NCI-H524 treated with DMSO at 0.1 percent for 48 hours (cell line): ENCODE measurements at places on chromosomes 3 and 15.

DNA sequence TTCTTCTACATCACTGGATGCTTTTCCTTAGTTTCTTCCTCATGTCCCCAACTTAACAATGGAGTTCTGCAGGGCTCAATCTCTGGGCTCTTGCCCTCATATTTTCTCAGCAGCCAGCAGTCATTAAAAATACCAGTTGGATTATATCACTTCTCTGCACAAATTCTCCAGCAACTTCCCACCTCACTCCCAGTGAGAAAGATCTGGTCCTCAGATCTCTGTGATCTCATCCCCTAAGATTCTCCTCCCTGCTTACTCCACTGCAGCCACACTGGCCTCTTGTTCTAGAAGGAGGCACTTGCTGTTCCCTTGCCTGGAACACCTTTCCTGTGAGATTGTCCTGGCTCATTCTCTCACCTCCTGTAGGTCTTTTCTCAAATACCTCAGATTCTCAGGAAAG is 6.1 kb downstream of the ERICH6 start:
- DNase-seq: no peak

DNA sequence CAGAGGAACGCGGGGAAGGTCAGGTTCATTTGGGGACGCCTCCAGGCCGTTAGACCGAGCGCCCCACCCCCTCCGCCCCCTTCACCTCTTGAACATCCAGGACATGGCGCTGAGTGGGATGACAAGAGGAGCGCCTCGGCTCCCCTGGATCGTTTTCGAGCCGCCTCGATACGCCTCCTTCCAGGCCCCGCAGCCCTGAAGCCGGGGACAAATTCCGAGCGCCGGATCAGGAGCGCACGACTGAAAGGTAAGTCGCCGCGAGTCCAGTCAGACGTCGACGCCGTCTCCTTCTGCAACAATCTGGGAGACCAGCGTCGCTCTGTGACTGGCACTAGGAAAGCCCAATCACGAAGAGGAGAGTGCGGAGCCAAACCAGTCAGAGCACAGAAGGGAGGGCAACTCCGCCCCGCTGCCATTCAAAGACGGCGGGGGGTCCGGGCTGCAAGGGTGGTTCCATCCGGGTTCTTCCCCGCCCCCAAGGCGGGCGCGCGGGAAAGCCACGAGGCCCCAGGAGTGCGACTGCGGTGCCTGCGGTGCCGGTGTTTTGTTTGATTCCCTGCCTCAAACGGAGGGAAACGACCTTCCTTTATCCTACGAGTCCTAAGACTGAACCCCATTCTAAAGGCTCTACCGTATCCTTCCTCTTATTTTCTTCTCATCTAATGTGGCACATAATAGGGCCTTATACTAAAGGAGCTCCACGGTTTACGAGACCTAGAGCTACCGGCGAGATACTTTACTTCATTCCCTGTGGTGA is at the start of gene HLTF:
Gene HLTF, minus strand, starts transcription at position 302 of the 757 bp plus-strand sequence. Its CDS starts 197 bp downstream, at position 105.
- DNase-seq: peak; percentile 85

GRCh38 chr15:40340740-40341400 is at the start of gene CCDC9B:
Gene CCDC9B, minus strand, starts transcription at chr15:40340939. Its CDS starts 120 bp downstream, at chr15:40340819.
- peak; percentile 52 for DNase-seq

DNA sequence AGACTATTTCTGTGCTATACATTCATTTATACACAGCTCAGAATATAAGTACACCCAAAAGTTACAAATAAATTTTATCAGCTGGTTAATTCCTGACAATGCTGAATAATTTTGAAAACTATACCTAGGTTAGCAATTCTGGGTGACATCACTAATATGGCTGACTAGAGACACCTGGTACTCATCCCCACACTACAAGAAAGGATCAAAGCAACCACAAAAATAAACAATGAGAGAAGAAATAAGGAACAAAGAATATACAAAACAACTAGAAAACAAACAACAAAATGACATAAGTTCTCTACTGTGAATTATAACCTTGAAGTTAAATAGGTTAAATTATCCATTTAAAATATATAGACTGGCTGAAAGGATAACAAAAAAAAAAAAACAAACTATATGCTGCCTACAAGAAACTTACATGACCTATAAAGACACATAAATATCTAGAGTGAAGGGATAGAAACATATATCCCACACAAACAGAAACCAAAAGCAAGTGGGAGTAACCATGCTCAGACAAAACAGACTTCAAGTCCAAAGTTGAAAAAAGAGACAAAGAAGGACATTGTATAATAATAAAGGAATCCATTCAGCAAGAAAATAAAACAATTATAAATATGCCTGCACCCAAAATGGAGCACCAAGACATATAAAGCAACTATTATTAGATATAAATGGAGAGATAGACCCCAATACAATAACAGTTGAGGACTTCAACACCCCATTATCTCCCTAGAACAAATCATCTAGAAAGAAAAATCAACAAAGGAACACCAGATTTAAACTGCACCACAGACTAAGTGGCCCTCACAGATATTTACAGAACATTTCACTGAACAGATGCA is 57.8 kb downstream of the IMPG2 start:
- DNase-seq: no peak

- no peak for DNase-seq
Measured at GRCh38 chr15:77123854-77124253, 52.9 kb upstream of the TSPAN3 start.

- DNase-seq: no peak
Measured at GRCh38 chr3:65584913-65585312, 453.8 kb downstream of the MAGI1 start.

DNA sequence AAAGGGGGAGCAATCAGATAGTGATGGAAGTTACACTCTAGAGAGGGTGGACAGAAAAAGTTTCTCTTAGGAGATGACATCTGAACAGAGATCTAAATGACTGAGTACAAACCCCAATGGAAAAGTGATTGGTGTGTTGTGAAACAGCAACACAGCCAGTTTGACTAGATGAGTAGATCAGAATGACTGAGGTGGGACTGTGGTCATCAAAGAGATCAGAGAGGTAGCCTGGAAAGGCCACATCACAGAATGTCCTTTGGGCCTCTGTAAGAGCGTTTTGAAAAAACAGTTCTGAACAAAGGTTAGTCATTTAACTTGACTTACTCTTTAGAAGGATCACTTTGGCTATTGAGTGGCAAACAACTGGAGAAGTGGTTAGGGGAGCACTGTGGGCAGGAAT is 10.6 kb downstream of the LRRC58 start:
- DNase-seq: no peak

DNA sequence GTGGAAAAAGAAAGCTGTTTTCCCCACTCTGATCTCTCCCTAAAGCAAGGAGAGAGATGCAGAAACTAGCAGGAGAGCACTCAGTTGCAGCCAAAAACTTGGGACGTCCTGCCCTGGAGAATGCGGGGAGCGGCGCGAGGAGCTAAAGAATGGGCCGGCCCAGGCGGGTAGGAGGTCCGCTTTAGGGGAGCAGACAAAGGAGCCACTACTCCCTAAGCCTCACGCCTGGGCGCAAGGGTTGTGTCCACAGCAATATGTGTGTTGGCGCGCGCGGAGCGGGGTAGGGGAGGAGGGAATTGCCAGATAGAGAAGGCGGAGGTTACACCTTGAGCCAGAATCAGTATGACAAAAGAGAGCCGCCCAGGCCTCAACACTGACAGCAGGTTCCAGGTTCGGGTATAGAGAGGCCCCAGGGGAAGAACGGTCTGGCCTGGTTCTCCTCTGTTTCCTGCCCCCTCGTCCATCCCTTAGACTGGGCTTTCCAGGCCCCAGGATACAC is 2.9 kb downstream of the WNT5A start:
- no peak for DNase-seq

- DNase-seq: no peak
Measured at GRCh38 chr15:69400850-69401249, 13.3 kb upstream of the KIF23 start.

GRCh38 chr3:112817271-112817670 is 29.4 kb downstream of the CD200R1L start:
- no peak for DNase-seq

- no peak for DNase-seq
Measured at GRCh38 chr15:101675015-101675414, 22.8 kb upstream of the TM2D3 start.

- no peak for DNase-seq
Measured at GRCh38 chr3:107579371-107579770, 56.6 kb downstream of the BBX start.

DNA sequence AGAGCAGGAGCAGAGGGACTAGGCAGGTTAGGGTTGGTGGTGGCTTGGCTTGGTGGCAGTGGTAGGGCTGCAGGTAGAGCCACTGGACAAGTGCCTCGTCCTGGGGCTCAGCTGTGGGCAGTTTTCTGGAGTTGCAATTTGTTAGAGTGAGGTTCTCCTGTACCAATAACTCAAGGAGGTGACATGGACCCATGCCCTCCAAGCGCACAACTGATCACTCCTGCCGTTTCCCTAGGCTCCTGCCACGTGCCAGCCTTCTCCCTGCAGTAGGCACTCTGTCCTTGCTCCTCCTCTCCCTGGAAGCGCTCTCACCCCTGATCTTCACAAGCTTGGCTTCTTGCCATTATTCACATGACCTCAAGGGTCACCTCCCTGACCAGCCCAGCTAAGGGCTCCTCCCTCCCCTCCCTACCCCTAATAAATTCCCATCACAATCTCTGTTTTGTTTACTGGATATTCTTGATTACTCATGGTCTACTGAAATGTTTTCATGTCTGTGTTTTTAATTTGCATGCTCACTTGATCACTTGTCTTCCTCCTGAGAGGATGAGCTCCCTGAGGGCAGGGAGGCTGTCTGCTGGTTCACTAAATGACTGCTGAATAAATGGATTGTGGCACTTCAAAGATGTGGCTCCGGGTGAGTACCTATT is 3.3 kb downstream of the WNT7A start:
- DNase-seq: no peak

DNA sequence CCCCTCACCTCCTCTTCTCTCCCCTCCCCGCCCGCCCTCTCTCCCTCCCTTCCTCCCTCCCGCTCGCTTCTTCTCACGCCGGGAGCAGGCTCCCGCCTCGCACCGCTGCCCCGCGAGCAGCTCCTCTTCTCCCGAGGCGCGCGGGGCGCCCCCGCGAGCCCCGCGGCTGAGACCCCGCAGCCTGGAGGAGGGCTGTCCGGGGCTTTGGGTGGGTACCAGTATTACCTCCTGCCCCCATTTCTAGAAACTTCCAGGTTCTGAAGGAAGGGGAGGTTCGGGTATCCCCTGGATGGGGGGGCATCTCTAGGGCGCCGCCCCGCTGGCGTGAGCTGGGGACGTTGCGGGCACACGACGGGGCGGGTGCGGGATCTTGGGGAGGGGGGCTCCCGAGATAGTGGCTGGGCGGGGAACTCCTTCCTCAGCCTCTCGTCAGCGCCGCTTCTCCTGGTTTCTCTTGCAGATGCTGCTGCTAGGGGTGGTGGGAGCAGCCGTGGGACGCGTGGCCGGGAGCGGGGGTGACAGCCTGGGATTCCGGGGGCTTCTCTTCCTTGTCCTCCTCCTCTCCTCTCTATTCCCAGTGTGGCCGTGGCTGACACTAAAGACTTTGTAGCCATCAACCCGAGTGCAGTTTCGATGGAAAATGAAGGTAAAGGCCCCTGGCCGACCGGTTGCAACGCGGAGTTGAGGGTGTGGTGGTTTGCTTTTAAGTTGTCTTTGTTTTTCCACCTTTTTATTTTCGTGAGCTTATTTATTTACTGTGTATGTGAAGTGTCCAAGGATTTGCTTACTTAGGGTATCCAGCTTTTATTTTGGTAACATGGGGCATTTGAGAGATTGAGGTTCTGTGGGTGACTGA is 474 bp downstream of the ATP2C1 start:
- no peak for DNase-seq

DNA sequence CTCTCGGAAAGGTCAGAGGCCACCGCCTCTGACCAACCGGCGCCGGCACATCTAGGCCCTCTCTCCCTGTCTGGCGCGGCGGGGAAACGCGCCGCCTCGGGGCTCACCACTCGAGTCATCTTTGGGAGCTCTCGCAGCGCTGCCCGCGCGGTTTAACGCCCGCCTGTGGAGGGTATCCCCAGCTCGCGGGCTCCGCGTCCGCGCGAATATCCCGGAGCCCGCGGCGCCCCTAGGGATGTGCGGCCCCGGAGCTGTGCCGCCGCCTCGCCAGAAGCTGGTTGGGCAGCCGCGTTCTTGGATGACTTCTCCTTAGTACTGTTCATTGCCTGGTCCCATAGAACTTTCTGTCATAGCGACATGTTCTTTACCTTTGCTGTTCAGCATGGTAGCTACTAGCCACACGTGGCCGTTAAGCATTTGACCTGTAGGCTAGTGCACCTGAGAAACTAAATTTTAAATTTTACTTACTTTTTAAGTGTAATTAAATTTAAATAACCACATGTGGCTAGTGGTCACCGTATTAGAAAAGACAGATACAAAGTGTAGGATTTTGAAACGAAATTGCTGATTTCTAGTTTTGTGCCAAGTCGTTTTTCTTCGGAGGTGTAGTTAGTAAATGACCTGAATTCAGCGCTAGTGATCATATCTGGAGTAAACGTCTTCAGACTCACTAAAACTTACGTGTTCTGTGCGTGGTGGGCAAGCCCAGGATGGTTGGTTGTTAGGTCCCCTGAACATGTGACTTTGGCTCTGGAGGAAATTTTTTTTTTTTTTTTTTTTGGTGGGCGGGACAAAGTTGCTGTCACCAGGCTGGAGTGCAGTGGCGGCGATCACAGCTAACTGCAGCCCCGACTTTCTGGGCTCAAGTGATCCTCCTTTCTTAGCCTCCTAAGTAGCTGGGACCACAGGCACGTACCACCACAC is 835 bp downstream of the ARIH2 start:
- DNase-seq: no peak

DNA sequence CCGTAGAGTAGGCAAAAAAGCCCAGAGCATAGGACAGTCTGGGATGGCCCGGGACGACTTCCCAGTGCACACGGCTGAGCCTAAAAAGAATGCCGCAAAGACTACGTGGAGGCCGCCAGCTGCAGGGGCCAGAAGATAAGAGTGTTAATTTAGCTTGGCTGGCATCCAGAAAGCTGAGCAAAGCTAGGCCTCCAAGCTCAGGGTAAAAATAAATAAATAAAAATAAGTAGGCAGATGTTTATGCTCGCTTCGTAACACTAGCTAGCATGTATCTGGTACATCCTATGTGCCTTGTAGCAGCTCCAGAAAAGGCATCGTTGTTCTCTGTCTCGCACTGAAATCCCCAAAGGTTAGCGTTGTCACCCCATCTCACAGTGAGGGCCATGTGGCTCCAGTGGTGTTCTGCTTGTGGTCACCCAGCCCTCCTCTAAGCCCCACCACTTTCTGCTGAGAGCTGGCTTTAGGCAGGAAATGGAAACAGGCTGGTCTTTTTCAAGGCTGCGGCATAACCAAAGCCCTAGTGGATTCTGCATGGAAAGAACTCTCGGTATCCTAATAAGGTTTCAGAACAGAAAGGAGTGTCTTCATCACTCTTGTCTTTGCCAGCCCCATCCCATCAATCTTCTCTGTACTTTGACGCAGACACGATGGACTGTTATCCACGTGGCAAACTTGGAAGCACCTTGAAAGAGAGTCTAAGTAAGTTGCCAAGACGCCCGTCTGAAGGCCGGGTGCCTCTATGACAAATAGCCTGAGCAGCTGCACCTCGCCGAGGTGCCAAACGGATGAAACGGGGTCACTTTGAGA is 58.1 kb upstream of the MEF2A start:
- DNase-seq: peak; percentile 18

GRCh38 chr3:19526071-19526470 is 377.8 kb downstream of the KCNH8 start:
- DNase-seq: peak; percentile 69

GRCh38 chr3:181727341-181728032 is 15.8 kb downstream of the SOX2 start:
- DNase-seq: no peak
